ENCODE measurements at places on chromosomes 7 and 10.
A peak's percentile ranks its signal among the peaks of the same experiment; 100 is the strongest.

- DNase-seq = no peak
Measured at GRCh38 chr10:77800738-77801266, 125.8 kb downstream of the DLG5 start.

DNA sequence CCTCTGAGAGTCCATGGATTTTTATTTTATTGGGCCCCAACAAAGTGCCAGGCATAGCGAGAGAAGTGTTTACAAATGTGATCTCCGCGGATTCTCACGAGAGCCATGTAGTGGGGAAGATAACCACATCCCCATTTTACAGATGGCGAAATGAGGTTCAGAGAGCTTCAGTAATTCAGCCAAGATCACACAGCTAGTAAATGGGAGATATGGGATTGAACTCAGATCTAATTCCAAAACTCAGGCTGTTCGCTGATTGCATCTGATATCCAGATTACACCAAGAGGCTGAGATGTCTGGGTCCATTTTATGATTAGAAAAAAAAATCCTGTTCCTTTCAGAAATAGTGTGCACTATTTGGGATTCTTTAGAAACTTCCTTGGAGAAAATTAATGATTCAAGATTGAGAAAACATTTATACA, 1.3 kb downstream of the FAS start:
- DNase-seq = no peak

- DNase-seq = no peak
Measured at GRCh38 chr7:144649120-144649519, 186.7 kb downstream of the TPK1 start.

DNA sequence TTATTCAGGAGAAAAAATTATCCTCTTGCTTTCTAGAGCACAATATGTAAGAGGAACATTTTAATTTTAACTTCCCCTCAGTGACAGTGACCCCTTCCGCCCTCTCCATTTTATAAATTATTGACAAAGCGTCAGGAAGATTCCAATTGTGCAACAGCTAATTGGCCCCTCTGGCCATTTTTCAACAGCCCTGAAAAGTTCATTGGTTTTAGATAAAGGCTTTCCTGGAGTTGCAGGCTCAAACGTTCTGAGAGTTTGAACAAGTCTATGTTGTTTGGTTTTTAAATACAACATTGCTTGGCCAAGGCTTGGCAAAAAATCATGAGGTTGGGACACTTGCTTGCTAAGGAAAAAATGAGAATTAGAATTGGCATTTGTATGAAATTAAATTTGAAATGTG, 422.2 kb upstream of the ANKRD30A start:
- no peak for DNase-seq

- no peak for DNase-seq
Measured at GRCh38 chr10:397321-398068, 262.2 kb downstream of the ZMYND11 start.

GRCh38 chr7:40490603-40490924, 355.8 kb downstream of the SUGCT start:
- DNase-seq = no peak

- peak; percentile 51 for DNase-seq
Measured at GRCh38 chr7:137847568-137848050, 835 bp upstream of the DGKI start.

GRCh38 chr7:14902589-14903067, at the start of gene DGKB:
DGKB (minus strand) TSS chr7:14902751.
- DNase-seq = peak; percentile 60

DNA sequence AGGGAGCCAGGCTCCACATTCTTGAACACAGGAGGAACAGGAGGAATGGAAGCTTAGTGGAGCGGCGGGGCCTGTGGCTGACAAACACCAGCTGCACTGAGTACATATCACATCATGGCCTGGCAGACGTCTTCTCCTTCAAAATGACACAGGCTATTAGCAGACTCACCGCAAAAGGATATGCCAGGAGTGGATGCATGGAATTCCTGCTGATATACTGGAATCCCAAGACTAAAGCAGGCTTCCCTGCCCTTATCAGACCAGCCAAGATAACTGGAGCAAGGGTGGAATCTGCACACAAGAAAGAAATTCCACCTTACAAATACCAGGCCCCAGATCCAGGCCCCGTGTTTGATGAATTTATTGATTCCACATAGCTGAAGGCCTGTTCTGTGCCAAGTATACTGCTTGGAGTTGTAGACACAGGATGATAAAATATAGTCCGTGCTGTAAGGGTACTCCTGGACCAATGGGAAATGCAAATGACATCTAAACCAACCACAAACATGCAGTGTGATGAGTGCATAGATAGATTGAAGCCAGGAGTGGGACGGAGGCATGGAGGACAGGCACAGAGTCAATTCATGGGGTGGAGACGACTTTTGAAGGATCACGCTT, 480.5 kb upstream of the ZMIZ1 start:
- DNase-seq = no peak

DNA sequence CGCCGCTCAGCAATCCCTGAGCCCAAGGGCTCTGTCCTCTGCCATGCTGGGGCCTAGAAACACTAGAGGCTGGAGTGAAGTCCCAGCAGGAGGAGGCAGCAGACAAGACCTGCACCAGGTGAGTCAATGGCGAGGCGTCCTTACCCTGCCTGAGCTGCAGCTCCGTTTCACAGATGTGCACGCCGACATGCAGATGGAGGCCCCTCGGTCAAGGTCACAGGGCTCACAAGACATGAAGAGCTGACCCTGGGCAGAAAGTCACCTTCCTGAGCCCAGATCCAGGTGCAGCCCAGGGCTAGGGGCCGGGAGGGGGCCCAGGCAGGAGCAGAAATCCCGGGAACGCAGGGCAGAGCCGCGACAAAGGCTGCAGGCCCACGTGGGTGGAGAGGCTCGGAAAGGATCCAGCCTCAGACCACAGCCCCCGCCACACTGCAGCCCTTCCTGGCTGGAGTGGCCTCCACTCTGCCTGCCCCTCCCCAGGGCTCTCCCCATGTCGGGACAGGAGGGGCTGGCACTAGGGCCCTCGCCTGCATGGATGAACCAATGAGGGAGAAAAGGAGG, 23.8 kb downstream of the PDGFA start:
- no peak for DNase-seq

GRCh38 chr7:96349572-96349971, 27.7 kb upstream of the SLC25A13 start:
- no peak for DNase-seq

GRCh38 chr7:114107522-114107921, 188.7 kb upstream of the PPP1R3A start:
- DNase-seq = no peak

- no peak for DNase-seq
Measured at GRCh38 chr7:952548-953441, 1.7 kb downstream of the ADAP1 start.

DNA sequence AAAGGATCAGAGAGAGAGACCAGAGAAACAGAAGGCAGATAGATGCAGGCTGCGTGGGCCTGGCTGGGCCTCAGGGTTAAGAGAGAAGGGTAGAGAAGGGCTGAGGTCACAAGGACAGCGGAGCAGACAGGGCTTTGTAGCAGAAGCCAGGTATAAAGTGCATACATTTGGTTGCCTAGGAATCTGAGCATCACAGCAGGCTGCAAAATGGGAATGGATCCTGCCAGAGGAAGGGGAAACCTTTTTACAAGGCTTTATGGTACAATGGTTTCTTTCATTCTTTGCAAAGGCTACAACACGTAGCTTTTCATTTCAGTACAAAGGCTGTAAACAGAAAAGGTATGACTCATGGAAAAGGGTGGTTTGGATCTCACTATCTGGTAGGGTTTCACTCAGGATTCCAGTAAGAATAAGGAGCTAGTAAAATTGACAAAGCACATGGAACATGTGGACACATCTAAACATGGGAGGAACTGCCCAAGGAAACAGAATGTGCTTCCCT, 275.1 kb downstream of the DOCK4 start:
- no peak for DNase-seq

DNA sequence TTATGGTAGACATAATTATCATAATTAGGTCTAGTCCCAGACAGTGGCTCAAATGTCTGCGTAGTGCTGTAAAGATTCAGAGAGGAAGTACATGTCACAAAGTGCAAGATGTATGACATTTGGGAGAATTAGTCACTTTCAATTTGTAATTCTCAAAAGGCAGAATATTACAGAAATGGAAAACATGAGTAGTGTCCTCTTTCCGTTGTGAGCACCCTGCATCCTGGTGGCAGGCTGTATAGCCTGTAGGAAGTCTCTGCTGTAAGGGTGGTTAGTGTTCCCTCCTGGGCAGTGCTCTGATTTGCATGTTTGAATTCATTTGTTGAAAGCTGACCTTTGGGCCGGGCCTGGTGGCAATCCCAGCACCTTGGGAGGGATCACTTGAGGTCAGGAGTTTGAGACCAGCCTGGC, 17.0 kb downstream of the CDK14 start:
- DNase-seq = no peak

GRCh38 chr7:129439963-129440625, 5.9 kb downstream of the STRIP2 start:
- no peak for DNase-seq

- DNase-seq = no peak
Measured at GRCh38 chr10:104811166-104811565, 170.1 kb downstream of the SORCS3 start.

DNA sequence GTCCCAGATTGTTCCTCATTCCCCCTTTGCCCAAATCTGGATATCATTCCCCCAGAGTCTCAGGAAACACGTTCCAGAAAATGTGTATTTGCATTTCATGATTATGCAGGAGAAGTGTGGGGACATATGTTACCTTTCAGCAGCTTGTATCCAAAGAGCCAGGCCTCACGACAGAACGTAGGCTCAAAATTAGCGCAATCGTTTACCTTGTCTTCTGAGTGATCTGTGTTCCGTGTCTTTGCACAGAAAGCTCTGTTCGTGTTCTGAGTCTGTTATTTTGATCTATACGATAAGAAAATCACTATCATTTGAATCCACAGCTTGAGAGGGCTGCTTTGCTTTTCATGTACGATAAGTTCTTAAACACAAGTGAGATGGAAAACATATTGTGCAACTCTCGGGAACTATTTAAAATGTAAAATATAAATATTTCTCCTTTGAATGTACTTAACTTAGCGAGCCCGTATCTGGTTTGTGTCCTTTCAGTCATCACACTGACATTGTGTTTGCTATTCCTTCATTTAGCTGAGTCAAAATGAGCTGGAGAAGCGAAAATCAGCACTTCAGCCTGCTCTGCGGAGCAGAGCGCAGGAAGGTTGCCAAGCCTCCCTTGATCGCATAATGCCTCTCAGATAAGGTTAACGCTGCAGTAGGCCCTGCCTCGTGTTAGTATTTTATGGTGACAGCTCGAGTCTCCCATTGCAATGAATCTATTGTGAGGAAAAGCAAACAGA, 80.2 kb upstream of the CACNB2 start:
- DNase-seq = no peak

DNA sequence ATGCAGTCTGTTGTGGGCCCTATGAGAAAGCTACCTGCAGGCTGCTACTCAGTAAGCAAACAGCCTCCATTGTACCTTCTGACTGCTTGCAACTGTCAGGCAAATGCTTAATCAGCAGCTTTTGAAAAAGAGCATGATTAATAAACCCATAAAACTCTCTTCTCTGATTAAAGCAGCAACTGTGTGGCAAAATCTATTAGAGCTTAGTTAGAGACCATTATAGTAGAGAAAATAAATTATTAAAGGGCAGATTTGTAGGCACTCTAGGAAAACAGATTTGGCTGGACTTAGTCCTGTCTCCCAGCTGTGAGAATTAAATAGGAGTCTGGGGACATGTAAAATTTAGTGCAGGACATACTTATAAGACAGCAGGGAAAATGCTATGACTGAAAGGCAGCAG, 132.5 kb upstream of the WNT16 start:
- no peak for DNase-seq

- DNase-seq = no peak
Measured at GRCh38 chr7:148746135-148746534, 47.4 kb downstream of the CUL1 start.

DNA sequence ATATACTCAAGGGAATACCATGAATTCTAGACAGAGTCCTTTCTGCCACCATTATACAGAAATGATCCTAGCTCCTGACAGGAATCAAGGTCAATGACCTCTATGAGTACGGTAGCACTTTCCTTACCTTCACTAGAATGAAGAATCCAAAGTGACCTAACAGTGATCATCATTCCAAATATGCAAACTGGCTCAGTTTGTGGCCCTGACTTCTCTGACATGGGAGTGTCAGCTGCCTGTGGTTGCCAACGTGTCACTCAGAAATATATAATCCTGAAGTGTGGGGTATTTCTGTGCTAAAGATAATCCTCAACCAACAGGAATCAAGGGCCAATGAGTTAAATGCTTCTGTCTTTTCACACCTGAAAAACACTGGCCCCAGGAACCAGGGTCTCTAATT, 45.7 kb downstream of the COPG2 start:
- DNase-seq = no peak

DNA sequence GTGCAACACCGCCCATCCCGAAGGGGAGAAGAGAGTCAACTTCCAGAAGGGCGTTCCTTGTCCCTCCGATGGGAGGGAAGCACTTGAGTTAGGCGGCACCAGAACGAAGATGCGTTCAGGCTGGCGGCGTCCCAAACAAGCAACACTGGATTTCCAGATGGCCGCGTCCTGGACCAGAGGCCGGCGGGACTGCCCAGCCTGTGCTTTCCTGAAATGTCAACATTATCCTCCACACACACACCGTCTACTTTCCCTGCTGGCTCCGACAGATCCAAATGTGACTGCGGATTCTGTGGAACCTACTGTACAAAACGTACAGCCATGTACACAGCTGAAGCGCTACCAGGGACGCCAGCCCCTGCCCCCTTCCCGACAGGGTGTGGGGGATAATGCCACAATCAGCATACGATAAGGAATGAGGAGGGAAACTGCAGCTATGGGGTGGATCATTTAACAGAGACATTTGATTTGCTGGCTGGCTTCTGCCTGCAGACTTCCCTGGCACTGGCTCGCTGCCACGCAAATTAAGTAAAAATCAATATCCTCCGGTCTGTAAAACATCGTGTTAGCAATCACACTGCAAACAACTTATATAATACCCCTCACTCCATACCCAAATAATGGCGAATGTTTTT, 82.1 kb downstream of the ZRANB1 start:
- DNase-seq = no peak

DNA sequence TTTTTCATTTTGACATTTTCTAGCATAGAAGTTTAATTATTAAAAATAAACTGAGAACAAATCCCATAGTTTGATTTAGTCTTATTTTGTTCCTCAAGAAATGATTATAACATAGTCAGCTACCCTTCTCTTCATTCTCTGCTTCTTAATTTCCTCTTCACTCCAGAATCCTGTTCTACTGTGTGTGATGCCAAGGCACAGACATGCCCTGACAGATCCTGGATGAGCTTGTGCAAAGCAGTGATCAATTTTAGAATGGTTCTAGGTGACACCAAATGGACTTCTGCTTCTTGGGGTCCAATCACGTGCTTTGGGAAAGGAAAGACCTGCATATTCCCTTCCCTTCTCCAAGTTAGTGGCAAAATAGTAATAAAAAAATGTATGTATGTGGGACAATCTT, 665.6 kb downstream of the MAGI2 start:
- DNase-seq = no peak

Data from right forelimb (tissue), 1 donor.